ENCODE measurements at places on chromosomes 7 and 10. TPM values are rescaled to one million over a fixed set of nuclear protein-coding genes. Genes with fewer than 3 reads are reported as not detected.
A peak's percentile ranks its signal among the peaks of the same experiment; 100 is the strongest.

DNA sequence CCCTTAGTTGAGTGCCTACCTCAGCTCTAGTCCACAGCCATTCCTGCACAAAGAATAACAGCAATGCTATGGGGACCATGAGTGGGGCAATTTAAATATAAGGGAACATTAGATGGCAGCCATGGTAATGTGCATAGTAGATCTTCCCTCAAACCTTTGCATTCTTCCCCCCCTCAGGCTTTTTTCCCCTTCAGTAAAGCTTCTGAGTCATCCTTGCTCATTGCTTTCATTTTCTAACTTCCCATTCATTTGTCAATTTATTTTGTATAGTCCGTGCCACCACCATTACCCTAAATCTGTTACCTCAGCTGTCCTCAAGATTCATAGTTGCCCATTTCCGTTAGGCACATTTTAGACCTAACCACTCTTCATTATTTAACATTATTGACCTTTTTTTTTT, 10.7 kb downstream of the HECTD2 start:
- DNase-seq = no peak

Gene CHST3
- total RNA-seq = 3.4 TPM

Gene AIMP2
- 60.3 TPM for total RNA-seq

Gene PAX4
- total RNA-seq = 0.88 TPM

- DNase-seq = no peak
These were observed 30.8 kb downstream of the C10orf143 start for GRCh38 chr10:130079614-130080460.

DNA sequence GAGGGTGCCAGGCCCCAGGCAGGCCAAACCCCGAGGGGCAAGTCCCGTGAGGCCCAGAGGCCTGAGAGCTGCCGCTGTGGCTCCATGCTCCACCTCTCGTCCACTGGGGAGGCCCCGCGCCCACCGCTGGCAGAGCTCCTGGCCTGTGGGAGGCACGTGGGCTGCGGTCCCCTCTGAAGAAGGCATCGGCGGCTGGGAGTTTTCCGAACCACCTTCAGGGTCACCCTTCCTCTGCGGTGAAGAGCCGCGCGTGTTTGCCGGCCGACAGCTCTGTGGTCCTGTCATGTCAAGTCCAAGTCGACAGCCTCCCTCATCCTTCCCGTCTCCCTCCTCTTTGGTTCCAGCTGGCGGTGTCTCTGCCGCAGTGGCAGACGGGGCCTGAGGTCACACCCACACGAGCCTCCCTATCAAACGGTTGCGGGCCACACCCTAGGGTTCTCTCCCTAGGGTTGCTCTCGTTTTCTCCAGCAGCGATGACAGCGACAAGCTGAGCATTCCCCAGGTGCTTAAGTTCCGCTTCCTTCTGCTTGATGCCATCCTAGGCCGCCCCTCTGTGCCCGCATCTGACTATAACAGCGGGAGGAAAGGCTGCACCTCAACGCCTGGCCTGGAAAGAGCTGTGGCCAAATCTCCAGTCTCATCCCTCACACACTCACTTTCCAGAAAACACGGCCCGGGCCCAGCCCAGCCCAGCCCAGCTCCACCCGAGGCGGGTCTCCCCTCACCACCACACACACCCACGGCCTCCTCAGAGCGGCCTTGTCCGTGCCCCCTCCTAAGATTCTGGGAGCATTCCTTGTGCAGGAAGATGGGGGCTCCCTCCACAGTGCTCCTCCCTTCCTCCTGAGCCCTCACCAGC, 185.0 kb downstream of the ELFN1 start:
- no peak for DNase-seq

- peak; percentile 51 for DNase-seq
These were observed 51.4 kb upstream of the PDCD4 start for GRCh38 chr10:110820321-110820814.

Gene SYT15
- total RNA-seq = 0.62 TPM

DNA sequence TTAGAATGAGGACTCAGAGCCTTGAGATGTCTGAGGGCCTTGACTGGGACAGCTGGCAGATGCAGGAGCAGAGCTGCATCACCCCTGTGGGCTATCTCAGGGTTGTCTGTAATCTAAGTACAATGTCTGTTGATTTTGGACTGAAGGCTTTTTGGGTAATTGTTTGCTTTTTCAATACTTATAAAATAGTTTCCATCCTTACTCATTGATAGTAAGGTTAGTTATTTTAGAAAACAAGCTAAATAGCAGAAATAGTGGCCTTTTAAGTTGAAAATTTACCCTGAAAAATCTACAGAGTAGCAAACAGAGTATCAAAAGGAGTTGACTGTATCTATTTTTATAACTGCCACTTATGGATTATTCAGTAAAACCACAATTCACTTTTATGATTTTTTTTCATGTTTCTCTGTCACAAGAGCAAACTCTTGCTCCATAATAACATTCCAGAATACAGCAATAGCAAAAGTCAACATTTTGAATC, 179.7 kb downstream of the CFTR start:
- no peak for DNase-seq

Gene CRTAC1
- 0.17 TPM for total RNA-seq

DNA sequence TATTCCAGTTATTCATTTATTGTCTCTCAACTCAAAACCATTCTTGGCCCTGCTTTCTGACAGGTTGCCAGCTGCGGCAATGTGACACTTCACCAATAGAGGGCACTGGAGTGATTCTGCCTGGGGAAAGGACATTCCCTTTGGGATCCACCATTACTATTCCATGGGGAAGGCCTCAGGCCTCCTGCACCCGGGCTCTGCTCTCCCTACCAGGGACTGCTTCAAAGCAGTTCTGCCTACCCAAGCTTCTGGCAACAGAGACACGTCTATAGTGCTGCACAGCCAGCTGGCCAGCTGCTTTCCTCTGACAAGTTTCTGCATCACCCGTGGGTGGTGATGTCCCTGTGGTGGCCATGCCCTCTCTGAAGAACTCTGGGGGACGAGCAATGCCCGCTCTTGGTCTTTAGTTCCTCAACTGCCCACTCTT, 163.8 kb downstream of the ELMO1 start:
- peak; percentile 64 for DNase-seq

Gene BLOC1S2
- total RNA-seq = 21.5 TPM

- peak; percentile 32 for DNase-seq
These were observed 75.1 kb downstream of the CRPPA start for GRCh38 chr7:16345979-16346958.

Gene ECHS1
- 214 TPM for total RNA-seq

- DNase-seq = peak; percentile 86
These were observed 12.7 kb downstream of the HNRNPF start for GRCh38 chr10:43396061-43396927.

DNA sequence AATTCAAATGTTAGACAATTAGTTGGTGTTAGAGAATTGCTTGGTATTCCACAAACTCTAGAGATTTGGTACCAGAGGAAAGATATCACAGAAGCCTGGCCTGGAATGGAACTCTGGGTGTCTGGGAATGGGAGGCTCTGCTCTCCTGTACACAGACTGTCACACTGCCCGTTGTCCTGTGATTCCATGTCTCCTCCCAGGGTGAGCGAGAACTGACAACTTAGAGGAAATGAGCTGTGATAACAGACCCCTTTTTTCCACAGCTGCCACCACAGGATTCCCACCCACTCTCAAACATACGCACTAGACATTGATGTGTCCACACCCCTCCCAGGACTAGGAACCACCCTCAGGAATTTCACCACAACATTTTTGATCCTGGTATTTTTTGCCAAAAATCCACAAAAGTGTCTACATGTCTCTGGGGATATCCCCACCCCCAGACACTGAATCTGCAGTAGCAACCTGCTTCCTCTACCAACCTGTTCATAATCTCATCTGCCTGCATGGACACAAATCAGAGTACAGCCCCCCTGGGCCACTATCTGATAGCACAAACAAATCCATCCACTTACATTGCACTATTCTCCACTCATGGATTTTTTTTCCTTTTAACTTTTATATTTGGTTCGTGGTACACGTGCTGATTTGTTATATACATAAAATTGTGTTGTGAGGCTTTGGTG, 4.7 kb downstream of the ZNF273 start:
- DNase-seq = no peak

- DNase-seq = no peak
These were observed 3.4 kb downstream of the LRRC27 start for GRCh38 chr10:132335189-132336063.

GRCh38 chr10:127984945-127985344, 78.0 kb downstream of the PTPRE start:
- no peak for DNase-seq

- DNase-seq = no peak
These were observed 8.0 kb downstream of the DNAJC1 start for GRCh38 chr10:21995557-21995956.

GRCh38 chr10:59133841-59134593, 42.4 kb upstream of the PHYHIPL start:
- DNase-seq = no peak

GRCh38 chr10:131399981-131400380, 88.5 kb upstream of the TCERG1L start:
- DNase-seq = no peak

Gene UCMA
- not detected for total RNA-seq

Measured in colonic mucosa (tissue), 4 donors.